Kidney (tissue), 22 donors: ENCODE measurements at places on chromosomes 2 and 18.

- peaks cover 2% of the 10 kb centered on the region for H3K27me3 ChIP-seq
- no peak overlapping the region for H3K27ac ChIP-seq
- peak overlapping the region; percentile 46 for H3K4me3 ChIP-seq
- DNase-seq: peak; percentile 39
Observed at GRCh38 chr18:27184115-27185024, 738 bp downstream of the CHST9 start.

- H3K4me1 ChIP-seq: no peaks in the 10 kb centered on the region
- H3K36me3 ChIP-seq: no peaks in the 10 kb centered on the region
- H3K4me3 ChIP-seq: no peak overlapping the region
- DNase-seq: peak; percentile 49
- no peaks in the 10 kb centered on the region for H3K27me3 ChIP-seq
- no peak overlapping the region for H3K27ac ChIP-seq
Observed at GRCh38 chr2:113080134-113080533, 12.4 kb downstream of the IL1F10 start.

DNA sequence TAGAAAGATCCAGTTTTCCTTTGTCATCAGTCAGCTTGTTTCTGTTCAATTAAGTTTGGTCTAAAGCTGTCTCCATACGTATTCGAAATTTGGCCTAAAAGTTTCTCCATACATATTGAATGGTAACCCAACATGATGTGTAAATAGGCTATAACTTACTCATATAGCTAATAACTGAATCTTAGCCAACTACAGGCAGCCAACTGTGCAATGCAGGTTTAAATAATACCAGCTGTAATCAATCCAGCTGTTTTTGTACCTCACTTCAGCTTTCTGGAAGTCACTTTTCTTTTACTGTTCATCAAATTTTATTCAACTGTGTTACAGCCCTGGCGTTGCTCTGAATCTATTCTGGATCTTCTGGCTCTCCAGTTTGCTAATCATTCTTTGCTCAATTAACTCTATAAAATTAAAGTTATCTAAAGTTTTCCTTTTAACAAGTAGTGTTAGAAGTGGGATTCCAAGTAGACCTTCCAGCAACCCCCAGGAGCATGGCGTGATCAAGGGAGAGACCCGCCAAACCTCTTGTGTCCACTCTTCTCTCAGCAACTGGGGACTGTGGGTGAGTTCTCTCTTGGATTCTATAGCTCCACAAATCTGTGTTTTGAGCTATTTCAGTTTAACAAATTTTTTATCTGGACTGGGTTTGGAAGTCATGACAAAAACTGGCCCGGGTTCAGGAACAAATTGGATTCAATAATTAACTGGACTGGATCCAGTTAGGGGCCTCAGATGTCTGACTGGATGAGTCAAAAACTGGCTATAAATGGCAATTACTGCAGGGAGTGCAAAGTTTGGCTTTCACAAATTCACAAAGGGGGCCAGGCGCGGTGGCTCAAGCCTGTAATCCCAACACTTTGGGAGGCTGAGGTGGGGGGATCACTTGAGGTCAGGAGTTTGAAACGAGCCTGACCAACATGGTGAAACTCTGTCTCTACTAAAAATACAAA lies 329.7 kb upstream of the ST6GAL2 start:
- no peak overlapping the region for H3K4me3 ChIP-seq
- H3K27me3 ChIP-seq: no peaks in the 10 kb centered on the region
- no peaks in the 10 kb centered on the region for H3K36me3 ChIP-seq
- no peak overlapping the region for H3K27ac ChIP-seq
- no peaks in the 10 kb centered on the region for H3K4me1 ChIP-seq
- no peak for DNase-seq

GRCh38 chr2:160300203-160300602 lies 100.1 kb upstream of the ITGB6 start:
- DNase-seq: no peak
- no peak overlapping the region for H3K4me3 ChIP-seq
- no peaks in the 10 kb centered on the region for H3K4me1 ChIP-seq
- H3K27me3 ChIP-seq: no peaks in the 10 kb centered on the region

DNA sequence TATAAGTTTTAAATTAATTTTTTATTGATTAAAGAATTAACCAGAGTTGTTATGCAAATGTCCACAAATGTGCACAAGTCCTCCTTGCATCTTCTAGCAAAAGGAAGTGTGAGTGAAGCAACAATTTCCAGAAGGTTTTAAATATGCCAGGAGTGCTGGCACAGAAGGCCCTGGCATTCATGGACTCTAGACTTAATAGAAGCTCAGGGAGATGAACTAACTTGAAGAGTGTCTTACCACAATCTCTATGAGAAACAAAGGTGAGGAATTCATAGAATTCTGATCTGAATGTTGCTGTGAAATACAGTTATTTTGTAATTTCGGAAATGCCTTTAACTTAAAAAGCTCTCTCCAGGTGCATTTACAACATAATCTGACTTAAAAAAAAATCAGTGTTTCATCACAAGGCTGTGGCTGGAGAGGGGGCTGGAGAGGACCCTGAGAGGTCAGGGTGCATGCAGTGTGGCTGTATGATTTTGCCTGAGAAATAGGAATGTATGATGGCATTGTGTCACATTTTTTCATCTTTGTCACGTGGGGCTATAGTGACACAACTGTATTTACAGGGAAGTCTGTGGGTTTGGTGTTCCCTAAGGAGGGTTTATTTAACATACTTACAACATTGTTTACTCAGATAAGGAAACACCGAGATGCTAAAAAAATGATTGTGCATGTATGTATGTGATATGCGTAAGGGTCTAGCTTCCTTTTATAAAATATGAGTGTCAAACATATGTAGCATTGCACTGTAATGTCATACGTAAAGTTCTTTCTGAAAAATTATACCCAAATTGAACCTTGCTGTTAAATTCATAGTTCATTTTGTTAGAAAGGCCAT lies 66.2 kb downstream of the MAP4K4 start:
- no peak overlapping the region for H3K4me3 ChIP-seq
- H3K4me1 ChIP-seq: no peaks in the 10 kb centered on the region
- no peaks in the 10 kb centered on the region for H3K36me3 ChIP-seq
- no peaks in the 10 kb centered on the region for H3K27me3 ChIP-seq
- no peak overlapping the region for H3K27ac ChIP-seq
- no peak for DNase-seq

DNA sequence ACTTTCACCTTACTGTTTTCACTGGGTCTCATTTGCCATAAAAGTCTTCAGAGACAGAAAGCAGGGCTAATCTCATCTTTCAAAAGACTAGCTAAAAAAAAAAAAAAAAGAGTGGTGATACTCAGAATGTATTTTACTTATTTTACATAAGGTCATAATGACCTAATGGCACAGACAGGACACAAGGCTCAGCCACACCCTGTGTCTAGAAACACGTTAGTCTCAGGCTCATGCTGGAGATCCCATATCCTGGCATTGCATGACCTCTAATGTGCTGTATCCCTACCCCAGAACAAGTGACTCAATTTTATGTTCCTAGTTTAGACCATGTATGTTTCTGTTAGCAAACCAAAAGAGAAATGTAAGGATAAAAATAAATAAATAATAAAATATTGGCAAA lies 115.4 kb downstream of the SATB2 start:
- H3K36me3 ChIP-seq: no peaks in the 10 kb centered on the region
- no peak for DNase-seq
- no peak overlapping the region for H3K27ac ChIP-seq
- H3K4me3 ChIP-seq: no peak overlapping the region

DNA sequence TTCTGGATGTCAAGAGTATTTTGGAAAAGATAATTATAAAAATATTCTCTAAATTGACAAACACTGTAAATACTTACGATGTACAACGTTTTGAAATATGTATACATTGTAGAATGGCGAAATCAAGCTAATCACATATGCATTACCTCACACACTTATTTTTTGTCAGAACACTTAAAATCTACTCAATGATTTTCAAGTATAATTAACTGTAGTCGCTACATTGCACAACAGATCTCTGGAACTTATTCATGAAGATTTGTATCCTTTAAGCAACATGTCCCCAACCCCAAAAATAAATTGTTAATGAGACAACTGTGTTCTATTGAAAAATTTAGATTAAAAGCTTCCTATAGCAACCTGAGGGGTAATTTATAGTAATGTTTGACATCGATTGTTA lies 59.8 kb downstream of the C2orf74 start:
- H3K4me3 ChIP-seq: no peak overlapping the region
- no peaks in the 10 kb centered on the region for H3K4me1 ChIP-seq
- no peaks in the 10 kb centered on the region for H3K27me3 ChIP-seq
- peaks cover 5% of the 10 kb centered on the region for H3K36me3 ChIP-seq

- DNase-seq: no peak
- H3K4me3 ChIP-seq: no peak overlapping the region
- H3K36me3 ChIP-seq: no peaks in the 10 kb centered on the region
- no peaks in the 10 kb centered on the region for H3K4me1 ChIP-seq
Observed at GRCh38 chr2:109209412-109209811, 80.4 kb downstream of the SH3RF3 start.

GRCh38 chr18:34866739-34867138 lies 156.6 kb downstream of the DTNA start:
- H3K4me1 ChIP-seq: no peaks in the 10 kb centered on the region
- no peaks in the 10 kb centered on the region for H3K27me3 ChIP-seq
- no peak overlapping the region for H3K4me3 ChIP-seq
- H3K36me3 ChIP-seq: no peaks in the 10 kb centered on the region

DNA sequence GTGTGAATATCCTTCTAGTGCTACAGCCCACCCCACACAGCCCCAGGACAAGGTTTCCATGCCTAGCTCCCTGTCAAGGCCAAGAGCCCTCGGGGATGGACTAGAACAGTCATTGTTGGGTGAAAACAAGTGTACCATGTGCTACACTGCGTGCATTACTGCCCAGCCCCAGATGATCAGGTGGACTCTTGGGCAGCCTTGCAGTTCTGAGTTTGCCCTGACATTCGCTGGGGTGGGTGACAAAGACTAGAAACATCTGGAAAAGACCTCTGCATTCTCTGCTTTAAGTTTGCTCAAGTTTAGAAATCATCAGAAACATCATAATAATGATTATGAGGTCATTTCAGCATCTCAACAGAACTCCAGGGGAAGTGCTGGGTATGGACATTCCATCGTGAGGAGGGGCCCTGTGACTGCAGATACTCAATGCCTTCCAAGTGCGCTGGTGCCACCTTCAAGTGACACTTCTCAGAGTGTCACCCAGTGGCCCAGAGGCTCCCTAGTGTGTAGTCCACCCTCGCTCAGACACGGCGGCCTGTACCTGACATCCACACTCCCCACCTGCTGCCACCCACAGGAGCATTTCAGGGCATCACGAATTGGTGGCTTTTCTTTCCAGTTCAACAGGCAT lies 5.3 kb upstream of the PXDN start:
- no peak overlapping the region for H3K4me3 ChIP-seq
- H3K27me3 ChIP-seq: no peaks in the 10 kb centered on the region
- no peaks in the 10 kb centered on the region for H3K4me1 ChIP-seq
- H3K27ac ChIP-seq: no peak overlapping the region
- H3K36me3 ChIP-seq: no peaks in the 10 kb centered on the region

- H3K27ac ChIP-seq: no peak overlapping the region
- H3K36me3 ChIP-seq: no peaks in the 10 kb centered on the region
- DNase-seq: no peak
- H3K4me1 ChIP-seq: peaks cover 3% of the 10 kb centered on the region
Observed at GRCh38 chr2:157822993-157823392, 53.1 kb downstream of the ACVR1 start.

DNA sequence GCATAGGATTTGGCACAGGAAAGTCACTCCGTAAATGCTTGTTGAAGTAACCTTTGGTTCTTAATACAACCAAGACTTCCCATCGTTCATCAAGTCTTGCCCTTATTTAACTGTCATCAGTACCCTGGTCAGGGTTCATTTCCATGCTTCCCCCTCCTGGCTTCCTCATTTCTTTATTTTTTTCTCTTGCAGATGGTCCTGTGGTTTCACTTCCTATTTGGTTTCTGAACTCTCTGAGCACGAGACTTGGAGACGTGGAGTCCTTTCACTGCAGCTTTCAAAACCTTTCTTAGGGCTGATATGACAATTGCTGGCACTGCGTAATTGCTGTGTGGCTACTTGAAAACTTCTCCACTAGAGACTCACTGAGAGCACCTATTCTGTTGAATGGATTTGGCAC lies 59.9 kb upstream of the PID1 start:
- no peak overlapping the region for H3K4me3 ChIP-seq
- H3K36me3 ChIP-seq: no peaks in the 10 kb centered on the region
- DNase-seq: no peak
- no peaks in the 10 kb centered on the region for H3K27me3 ChIP-seq

DNA sequence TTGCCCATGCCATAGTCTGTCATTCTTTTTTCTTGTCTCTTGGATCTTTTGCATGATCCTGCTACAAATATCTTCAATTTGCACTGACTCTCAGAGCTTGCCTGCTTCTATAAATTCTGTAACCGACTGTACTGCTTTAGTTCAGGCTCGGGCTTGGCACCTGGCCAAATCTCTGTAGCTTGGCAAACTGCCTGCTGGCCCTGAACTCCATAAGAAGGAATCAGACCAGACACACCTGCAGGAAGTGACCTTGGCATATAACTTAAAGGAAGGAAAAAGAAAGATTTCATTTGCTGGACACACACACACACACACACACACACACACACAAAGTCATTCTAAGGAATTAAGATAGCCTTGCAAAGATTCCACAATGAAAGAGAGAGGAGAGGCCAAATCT lies 291.2 kb upstream of the DDX18 start:
- no peak overlapping the region for H3K27ac ChIP-seq
- no peaks in the 10 kb centered on the region for H3K36me3 ChIP-seq
- no peak overlapping the region for H3K4me3 ChIP-seq
- H3K4me1 ChIP-seq: no peaks in the 10 kb centered on the region
- no peaks in the 10 kb centered on the region for H3K27me3 ChIP-seq
- peak; percentile 89 for DNase-seq

DNA sequence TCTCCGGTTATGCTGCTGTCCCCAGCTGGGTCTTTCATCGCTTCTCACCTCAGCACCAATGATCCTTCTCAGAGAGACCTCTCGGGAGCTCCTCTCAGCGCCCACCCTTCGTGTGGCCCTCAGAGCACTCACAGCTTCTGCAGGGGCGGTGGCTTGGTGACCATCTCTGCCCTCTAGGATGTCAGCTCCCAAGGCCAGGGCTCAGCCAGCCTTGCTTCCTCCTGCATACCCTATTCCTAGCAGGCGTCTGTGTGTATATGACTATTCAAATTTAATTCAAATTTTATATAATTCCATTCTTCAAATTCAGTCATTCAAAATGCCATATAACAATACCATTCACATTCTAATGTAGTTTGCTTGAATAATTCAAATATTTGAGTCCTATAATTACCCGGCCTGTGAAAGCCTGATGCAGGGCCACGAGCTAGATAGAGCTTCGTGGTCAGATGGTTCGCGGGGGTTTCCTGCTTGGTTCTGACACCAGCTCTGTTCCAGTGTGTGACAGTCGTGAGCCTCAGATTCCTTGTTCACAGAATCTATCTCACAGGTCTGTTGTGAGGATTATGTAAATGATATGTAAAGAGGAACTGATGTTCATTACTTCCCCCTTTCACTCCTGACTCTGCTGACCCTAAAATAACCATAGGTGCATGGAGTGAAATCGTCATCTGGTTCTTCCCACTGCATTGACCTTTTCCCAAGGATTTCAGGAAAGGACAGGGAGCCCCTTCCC lies 94.0 kb upstream of the CNGA3 start:
- DNase-seq: no peak
- no peaks in the 10 kb centered on the region for H3K27me3 ChIP-seq
- H3K36me3 ChIP-seq: no peaks in the 10 kb centered on the region
- no peaks in the 10 kb centered on the region for H3K4me1 ChIP-seq
- no peak overlapping the region for H3K4me3 ChIP-seq

GRCh38 chr2:11090187-11090586 lies 65.1 kb upstream of the SLC66A3 start:
- no peak overlapping the region for H3K4me3 ChIP-seq
- H3K27ac ChIP-seq: no peak overlapping the region
- H3K36me3 ChIP-seq: no peaks in the 10 kb centered on the region
- no peaks in the 10 kb centered on the region for H3K4me1 ChIP-seq
